ENCODE measurements at places on chromosomes 13 and 19.

GRCh38 chr19:32324631-32325285 is 20.7 kb upstream of the ZNF507 start:
- DNase-seq, result no peak

DNA sequence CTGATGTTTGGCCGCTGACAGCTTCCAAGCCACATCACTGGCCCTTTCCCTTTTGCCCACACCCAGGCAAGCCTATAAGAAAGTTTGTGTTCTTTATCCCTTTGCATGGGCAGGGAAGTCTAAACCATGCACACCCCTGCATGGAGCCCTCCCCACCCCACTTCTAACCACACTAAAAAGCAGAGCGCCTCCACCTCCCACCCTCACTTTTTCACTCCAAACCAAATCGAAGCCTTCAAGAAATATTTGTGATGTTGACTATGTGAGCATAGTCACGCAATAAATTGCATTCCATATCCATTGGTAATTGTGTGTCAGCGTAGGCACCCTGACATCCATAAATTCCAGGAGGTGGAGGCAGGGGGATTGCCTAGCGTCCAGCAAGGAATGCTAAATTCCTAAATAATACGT is 104.4 kb upstream of the LSM14A start:
- DNase-seq, result no peak

DNA sequence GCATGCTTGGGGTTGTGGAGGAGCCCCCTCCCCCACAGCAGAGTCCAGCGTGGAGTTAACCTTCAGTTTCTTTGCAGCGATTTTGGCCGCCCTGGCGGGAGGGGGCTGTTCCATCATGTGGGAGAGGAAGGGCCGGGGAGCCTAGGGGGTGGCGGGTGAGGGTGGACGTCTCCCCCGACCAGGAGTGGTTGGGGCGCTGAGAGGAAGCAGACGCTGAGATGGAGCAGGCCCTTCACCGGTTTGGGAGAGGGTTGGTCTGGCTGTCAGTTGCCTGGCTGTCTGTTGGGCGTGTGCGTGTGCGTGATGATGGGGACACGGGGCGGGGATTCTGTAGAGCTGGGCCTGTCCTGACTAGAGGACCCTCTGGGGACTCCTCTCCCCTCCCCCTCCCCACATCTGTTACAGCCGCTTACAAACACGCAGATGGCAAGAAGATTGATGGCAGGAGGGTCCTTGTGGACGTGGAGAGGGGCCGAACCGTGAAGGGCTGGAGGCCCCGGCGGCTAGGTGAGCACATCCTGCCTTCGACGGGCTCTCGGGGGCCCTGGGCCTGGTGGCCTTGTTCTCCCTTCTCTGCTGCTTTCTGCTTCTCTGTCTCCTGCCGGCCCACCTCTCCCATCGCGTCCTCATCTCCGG is 9.8 kb upstream of the LIN7B start:
- DNase-seq, result peak; percentile 38

- no peak for DNase-seq
Observed at GRCh38 chr13:106472621-106473020, 62.8 kb downstream of the EFNB2 start.

DNA sequence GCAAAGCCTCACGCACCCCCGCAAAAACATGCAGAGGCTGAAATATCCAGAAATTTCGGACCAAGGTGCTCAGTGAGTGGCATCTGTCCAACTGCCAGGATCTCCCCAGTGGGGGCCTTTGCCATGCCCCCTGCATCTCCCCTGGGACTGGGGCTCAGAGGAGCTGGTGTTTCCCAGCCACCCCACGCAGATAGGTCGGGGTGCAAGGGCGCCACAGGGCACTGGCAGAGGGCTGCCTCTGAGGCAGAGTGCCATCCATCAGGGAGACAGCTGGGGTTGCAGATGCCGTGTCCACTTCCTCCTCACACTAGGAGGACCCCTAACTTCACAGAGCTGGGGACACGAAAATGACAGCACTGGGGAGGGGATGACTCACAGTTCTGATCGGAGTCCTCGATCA is 26.3 kb downstream of the IZUMO4 start:
- DNase-seq, result no peak

- DNase-seq, result no peak
Observed at GRCh38 chr19:29526730-29527499, 1.1 kb downstream of the VSTM2B start.

DNA sequence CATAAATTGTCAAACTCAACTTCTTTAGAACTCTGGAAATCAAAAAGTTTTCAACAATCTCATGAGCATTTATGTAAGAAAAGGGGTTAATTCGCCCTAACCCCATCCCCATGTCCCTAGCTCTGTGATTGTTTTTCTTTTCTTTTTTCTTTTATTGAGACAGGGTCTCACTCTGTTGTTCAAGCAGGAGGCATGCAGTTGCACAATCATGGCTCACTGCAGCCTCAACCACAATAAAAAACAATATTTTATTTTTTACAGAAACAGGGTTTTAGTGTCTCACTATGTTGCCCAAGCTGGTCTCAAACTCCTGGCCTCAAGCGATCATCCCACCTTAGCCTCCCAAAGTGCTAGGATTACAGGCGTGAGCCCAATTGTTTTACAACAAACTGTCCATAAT is 16.7 kb downstream of the VWA8 start:
- no peak for DNase-seq

GRCh38 chr13:97125810-97126738 is 96.1 kb upstream of the MBNL2 start:
- no peak for DNase-seq

GRCh38 chr13:45786293-45786920 is 65.1 kb downstream of the SIAH3 start:
- no peak for DNase-seq

DNA sequence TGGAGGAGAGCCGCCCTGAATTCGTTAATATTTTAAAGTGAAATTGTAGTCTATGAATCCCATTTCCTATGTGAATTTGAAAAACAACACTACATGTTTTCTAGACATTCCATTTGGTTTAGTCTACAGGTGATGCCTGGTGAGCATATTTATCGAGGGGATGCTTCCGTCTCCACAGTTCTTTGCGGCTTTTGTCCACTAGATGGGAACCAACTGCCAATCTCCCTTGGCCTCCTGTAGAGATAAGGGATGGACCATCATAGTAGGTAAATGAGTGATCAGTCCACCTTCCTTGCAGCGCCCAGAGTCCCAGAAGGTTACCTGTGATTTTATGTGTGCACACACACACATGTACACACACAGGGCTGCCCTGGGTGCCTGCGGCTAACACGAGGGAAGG is 289.8 kb upstream of the SOX21 start:
- DNase-seq, result no peak

GRCh38 chr19:55250262-55251036 is 8.4 kb downstream of the PPP6R1 start:
- DNase-seq, result no peak

GRCh38 chr13:68439817-68440216 is 1209.7 kb upstream of the PCDH9 start:
- no peak for DNase-seq

DNA sequence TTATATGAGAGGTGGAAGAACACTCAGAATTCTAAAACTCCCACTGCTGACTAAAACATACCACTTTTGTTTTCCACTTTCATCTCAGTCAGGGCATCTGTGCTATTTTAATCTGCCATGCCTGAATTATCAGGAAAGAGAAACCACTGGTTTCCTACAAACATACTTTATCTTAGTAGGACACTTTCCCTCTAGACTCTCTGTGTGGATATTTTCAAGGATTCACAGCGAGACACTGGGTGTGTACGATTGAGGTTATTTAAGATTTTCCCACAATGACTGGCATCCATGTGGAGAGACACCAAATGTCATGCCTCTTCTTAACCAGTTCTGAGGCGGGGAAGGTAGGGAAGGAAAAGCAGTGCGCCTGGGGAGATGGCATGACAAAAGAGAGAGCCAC is 212.2 kb downstream of the ENOX1 start:
- DNase-seq, result no peak

DNA sequence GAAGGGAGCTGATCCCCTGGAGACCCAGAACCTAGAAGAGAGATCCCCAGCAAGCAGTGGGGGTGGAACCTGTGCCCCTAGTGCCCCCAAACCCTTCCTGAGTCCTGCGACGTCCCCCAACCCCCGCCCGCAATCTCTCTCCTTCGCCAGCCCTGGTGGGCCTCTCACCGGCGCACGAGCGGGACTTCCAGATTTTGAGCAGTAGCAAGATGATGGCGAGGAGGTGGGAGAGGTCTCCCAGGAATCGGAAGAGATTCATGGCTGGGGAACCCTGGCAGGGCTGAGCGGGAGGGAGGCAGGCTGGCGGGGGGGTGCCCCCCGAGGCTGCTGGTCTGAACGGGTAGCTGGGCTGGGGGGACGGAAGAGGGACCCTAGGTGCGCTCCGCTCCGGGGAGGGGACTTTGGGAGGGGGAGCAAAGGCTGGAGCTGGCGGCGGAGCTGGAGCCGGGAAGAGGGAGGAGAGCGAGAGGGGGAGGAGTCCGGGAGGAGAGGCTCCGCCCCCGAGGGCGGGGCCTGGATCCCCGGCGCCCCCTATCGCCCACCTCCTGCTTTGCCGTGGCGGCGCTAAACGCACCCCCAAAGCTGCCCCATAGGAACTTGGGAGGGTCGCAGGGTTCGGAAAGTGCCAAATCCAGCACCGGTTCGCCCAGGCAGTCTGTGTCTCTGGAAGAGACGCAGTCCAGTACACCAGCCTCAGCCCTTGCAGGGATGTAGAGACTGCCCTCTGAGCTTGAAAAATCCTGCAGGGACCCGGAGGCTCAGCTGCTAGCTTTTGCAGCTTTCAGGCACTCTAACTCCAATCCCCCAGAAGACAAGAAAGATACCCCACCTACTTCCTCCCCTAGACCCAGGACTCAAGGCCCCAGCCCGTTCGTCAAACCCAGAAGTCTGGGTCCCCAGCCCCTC is at the start of gene KDELR1:
KDELR1 (minus strand) TSS at position 452 of the 906 bp plus-strand sequence; CDS start at position 259, 193 bp downstream.
- peak; percentile 89 for DNase-seq

DNA sequence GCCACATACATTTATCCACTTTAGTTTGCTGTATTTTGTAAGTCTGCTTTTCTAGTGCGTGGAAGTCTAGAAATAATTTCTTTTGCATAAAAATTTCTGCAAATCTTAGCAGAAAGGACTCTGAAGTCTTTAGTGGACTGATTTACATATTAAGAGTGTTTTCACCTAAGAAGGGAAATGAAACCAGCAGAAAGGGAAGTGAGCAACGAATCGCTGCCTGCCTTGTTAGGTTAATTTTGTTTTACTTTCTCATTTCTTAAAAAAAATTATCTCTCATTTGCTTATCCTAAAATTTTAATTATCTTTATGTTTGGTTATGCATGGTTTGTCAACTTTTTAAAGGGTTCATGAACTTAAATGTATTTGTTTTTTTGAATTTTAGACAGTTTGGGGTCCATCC is 767 bp upstream of the GPR18 start:
- DNase-seq, result no peak

DNA sequence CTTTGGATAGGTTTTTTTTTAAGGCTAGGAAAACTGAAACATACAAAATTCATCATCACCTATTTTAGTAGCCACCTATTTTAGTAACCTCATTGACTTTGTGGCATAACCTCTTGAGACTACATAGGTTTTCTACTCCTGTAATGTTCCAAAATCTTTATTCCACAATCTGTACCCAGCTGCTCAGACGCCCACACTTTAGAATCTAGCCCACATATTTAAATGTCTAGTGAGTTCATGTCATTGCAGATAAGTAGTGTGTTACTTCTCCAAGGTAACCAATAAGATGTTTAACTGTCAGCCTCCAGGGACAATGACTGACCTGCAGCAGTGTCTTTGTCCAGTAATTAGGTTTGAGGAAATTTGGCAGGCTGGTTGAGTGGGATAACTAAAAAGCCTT is 330.2 kb downstream of the MZT1 start:
- DNase-seq, result no peak

GRCh38 chr13:91405240-91405639 is 6.8 kb downstream of the GPC5 start:
- no peak for DNase-seq

- no peak for DNase-seq
Observed at GRCh38 chr13:73551736-73552135, 492.9 kb downstream of the KLF5 start.

DNA sequence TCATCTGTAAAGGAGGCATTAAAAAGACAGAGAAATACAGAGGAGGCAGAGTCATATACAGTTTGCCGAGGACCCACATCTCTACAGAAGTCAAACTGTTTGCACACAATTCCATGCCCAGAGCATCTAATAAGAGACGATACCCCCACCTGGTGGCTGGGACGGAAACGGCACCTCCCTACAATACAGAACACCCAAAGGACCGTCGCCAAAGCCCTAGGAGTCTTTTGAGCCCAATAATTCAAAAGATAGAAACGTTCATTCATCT is 703 bp upstream of the PLEKHG2 start:
- peak; percentile 93 for DNase-seq

GRCh38 chr13:103031332-103031873 is 34.8 kb downstream of the SLC10A2 start:
- DNase-seq, result no peak

- DNase-seq, result no peak
Observed at GRCh38 chr19:4624733-4625362, 14.5 kb upstream of the TNFAIP8L1 start.

- DNase-seq, result no peak
Observed at GRCh38 chr19:1224047-1224825, 13.6 kb downstream of the CBARP start.

GRCh38 chr13:23866420-23867026 is 22.7 kb downstream of the MIPEP start:
- no peak for DNase-seq

GRCh38 chr13:48928757-48929430 is 46.8 kb upstream of the FNDC3A start:
- no peak for DNase-seq

- no peak for DNase-seq
Observed at GRCh38 chr13:93525087-93525486, 298.5 kb downstream of the GPC6 start.

DNA sequence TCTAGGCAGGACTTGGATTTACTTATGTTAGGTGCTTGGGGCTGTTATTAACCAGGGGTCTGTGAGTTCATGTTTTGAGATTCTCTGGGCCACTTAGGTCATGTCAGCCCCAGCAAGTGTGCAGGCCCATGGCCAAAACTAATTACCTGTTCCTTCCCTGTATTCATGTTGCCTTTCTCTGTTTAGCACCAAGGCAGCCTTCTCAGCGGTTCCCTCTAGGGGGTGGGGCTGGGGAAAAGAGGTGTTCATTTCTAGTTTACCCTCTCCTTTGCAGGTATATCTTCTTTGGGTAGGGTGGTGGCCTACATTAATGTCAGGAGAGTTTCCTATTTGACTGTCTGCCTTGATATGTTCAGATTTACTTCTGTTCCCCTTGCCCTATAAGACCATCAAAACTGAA is 61.7 kb downstream of the PDS5B start:
- DNase-seq, result no peak

Data from muscle of arm (tissue), 14 donors.